ENCODE measurements at places on chromosomes 3 and 15. TPM values are rescaled to one million over a fixed set of nuclear protein-coding genes. Genes with fewer than 3 reads are reported as not detected.

- peaks cover 9% of the 10 kb centered on the region for H3K4me1 ChIP-seq
- no peak overlapping the region for H3K27ac ChIP-seq
- no peaks in the 10 kb centered on the region for H3K36me3 ChIP-seq
- H3K4me3 ChIP-seq: no peak overlapping the region
Observed at GRCh38 chr3:186315581-186316354, 46.3 kb downstream of the DGKG start.

The TUSC2 gene
- total RNA-seq: 30.8 TPM

GRCh38 chr15:98815207-98815606 is 166.9 kb downstream of the IGF1R start:
- peaks cover 28% of the 10 kb centered on the region for H3K4me1 ChIP-seq
- H3K27ac ChIP-seq: no peak overlapping the region
- no peaks in the 10 kb centered on the region for H3K36me3 ChIP-seq
- no peak for DNase-seq
- peaks cover 8% of the 10 kb centered on the region for H3K27me3 ChIP-seq
- H3K4me3 ChIP-seq: no peak overlapping the region

The RHCG gene
- total RNA-seq: not detected

- H3K4me3 ChIP-seq: no peak overlapping the region
- H3K27ac ChIP-seq: no peak overlapping the region
- H3K4me1 ChIP-seq: peaks cover 24% of the 10 kb centered on the region
Observed at GRCh38 chr3:191340351-191340750, 10.0 kb upstream of the UTS2B start.

DNA sequence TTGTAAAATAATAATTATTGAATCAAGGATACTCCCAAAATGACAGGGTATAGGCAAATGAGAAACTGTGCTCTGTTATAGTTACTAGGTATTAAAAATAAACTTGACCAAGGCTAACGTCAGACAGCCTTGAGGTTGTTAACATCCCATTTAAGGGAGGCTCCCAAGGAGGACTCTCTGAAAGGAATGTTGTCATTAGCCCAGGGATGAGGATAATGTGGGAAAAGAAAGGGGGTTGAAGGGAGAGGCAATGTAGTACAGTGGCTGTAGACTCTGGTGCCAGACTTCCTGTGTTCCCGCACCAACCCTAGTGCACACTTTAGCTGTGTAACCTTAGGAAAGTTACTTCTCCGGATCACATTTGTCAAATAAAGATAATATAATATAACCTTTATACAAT is 47.0 kb upstream of the RARB start:
- no peak for DNase-seq
- H3K36me3 ChIP-seq: no peaks in the 10 kb centered on the region
- peaks cover 2% of the 10 kb centered on the region for H3K27me3 ChIP-seq

DNA sequence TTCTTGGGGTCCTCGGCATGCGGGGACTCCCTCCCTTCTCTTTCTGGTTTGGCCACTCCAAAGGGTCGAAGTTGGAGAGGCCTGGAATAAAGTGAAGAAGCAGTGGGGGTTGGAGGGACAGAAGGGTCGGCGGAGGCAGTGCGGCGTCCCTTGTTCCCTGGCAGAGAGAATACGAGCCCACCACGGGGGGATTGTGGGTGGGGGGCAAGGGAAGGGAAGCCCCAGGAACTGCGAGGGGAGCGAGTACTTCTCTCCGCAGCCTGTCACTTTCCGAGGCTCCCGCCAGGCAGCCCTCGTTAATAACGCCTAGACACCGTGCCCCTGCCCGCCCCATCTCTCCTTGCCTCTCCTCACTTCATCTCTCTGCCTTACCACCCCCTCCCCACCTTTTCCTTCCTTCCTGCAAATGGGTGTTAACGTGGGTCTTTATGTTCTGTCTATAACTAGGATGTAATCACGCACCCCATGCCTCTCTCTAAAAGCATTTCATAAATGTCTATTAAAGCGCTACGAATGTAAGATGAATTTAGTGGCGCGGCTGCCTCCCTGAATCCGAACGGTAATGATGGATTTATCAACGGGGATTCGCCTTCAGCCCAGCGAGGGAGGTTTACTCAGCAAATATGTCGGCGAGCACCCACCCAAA is 13.7 kb downstream of the NR2F2 start:
- H3K4me1 ChIP-seq: peaks cover 15% of the 10 kb centered on the region
- no peak overlapping the region for H3K27ac ChIP-seq
- H3K4me3 ChIP-seq: no peak overlapping the region
- H3K27me3 ChIP-seq: peaks cover 51% of the 10 kb centered on the region
- DNase-seq: no peak
- H3K36me3 ChIP-seq: no peaks in the 10 kb centered on the region

The CASR gene
- total RNA-seq: not detected

GRCh38 chr3:165406425-165406824 is 210.2 kb upstream of the SLITRK3 start:
- H3K36me3 ChIP-seq: no peaks in the 10 kb centered on the region
- H3K4me3 ChIP-seq: no peak overlapping the region
- DNase-seq: no peak
- no peaks in the 10 kb centered on the region for H3K27me3 ChIP-seq

The BMF gene
- 11.3 TPM for total RNA-seq

The POC1A gene
- total RNA-seq: 3.2 TPM

DNA sequence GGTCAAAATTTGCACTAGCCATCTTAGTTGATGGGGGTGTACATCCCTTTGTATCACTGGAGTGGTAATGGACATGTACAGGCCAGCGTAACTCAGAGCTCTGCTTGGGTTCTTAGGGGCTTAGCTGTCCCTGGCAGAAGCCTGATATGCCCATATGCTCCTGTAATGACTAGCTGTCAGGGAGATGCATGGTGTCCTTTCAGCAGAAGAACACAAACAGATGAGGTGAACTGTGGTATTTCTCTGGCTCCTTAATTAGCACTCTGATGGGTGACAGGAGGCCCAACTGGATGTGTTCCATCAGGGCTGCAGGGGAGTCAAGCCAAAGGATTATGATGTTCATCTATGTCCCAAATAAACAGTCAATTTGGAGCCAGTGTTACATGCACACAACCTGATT is 774.5 kb downstream of the AGBL1 start:
- no peak overlapping the region for H3K4me3 ChIP-seq
- H3K27ac ChIP-seq: peak overlapping the region; percentile 81
- no peak for DNase-seq
- H3K4me1 ChIP-seq: peaks cover 22% of the 10 kb centered on the region

GRCh38 chr3:40557575-40558161 is 32.9 kb downstream of the ZNF621 start:
- no peak overlapping the region for H3K27ac ChIP-seq
- H3K36me3 ChIP-seq: peaks cover 20% of the 10 kb centered on the region
- no peak overlapping the region for H3K4me3 ChIP-seq
- no peak for DNase-seq
- H3K4me1 ChIP-seq: no peaks in the 10 kb centered on the region

- peaks cover 2% of the 10 kb centered on the region for H3K27me3 ChIP-seq
- H3K4me3 ChIP-seq: no peak overlapping the region
- DNase-seq: no peak
Observed at GRCh38 chr15:95302206-95302605, 1028.3 kb upstream of the NR2F2 start.

The CDCP1 gene
- total RNA-seq: 0.71 TPM

The PRR20G gene
- not detected for total RNA-seq

DNA sequence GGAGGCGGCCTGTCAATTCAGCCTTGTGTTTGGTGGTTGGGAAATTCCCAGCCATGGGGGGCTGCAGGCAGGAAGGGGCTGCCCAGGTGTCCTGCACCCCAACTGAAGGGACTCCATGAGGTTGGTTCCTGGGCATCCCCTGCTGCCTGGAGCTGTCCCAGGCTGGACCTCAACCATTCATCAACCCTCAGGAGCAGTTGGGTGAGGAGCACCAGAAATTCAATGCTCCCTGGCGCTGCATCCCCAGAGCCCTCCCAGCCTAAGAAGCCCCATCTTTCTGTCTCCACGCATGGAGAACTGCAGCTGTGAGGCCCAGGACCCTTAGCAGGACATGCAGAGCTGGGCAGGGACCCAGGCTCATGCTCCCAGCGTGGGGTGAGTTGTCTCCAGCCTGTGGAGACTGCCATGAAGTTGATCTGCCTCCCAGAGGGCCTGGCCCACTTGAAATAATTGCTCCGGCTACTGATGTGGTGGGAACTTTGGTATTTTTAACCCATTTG is 8.0 kb upstream of the SEMA3B start:
- H3K4me3 ChIP-seq: peak overlapping the region; percentile 57
- peaks cover 13% of the 10 kb centered on the region for H3K4me1 ChIP-seq
- H3K27me3 ChIP-seq: peaks cover 20% of the 10 kb centered on the region

The TNFSF10 gene
- total RNA-seq: not detected

DNA sequence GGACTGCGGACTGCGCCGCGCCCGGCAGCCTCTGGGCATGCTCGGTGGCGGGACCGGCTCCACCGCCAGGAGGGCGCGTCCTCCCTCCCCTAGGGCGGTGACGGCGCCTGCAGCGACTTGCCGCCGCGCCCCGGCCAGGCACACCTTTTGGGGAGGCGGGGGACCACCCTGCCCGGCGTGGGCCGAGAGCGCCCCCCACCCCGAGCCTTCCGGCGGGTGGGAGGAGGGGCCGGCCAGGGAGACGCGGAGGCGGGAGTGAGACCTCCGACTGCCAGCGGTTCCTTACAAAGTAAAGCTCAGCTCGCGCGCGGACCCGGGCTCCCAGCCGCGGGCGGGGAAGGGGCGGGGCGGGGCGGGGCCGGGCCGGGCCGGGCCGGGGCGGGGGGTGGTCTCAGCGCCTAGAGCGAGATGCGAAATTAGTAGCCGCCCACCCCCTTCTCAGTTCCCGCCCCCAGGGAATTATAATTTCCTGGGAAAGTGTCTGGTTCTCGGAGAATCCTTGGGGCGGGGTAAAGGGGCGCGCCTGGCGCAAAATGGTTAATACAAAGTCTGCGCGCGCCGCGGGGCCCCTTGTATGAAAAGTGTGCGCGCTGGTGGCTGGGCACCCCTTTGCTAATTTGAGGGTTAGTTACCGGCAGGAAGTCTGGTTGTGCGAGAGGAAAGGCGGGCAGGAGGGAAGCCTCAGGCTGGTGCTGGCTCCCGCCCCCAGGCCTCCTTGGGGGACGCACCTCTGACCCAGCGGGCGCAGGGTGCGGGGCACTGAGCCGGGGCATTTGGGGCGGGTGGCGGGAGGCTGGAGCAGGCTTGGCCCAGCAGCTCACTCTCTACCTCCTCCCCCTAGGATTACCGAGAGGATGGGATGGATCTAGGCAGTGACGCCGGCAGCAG is 224.8 kb upstream of the IL12A start:
- H3K27ac ChIP-seq: peak overlapping the region; percentile 75
- H3K4me3 ChIP-seq: peak overlapping the region; percentile 98
- peaks cover 14% of the 10 kb centered on the region for H3K4me1 ChIP-seq
- peak; percentile 81 for DNase-seq

DNA sequence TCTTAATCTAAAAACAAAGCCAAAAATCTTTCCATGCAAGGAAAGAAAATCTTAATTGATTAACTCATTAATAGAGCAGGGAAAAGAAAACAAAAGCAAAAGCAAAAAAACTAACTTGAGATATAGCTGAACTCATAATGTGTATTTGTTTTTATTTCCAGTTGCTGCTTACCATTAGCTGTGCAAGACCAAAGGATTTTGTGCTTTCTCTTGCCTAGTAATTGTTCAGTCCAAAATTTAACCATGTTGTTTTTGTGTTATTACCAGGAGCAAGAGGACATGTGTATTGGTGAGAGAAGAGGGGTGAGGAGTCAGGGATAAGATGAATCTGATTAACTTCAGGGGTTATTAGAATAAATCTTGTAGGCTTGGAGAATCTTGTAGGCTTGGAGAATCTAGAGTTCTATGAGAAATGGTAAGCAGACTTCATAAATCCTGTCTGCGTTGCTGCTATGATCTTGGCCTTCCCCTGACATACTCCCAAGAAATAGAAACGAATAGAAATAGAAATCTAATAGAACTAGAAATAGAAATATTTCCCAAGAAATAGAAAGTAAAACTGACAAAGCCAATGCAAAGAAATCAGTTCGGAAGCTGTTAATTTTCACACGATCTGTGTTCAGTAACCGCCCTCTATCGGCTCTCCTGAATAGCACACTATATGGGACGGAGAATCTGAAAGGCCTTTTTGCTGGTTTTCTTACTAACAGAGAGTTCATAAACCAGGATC is 72.6 kb upstream of the TNFSF10 start:
- H3K27ac ChIP-seq: no peak overlapping the region
- H3K4me1 ChIP-seq: no peaks in the 10 kb centered on the region
- no peak for DNase-seq
- H3K36me3 ChIP-seq: no peaks in the 10 kb centered on the region
- no peaks in the 10 kb centered on the region for H3K27me3 ChIP-seq
- no peak overlapping the region for H3K4me3 ChIP-seq

All from glutamatergic neuron (in vitro differentiated cells).